Thoracic aorta (tissue), 2 donors: ENCODE measurements at places on chromosomes 12 and 14. TPM values are rescaled to one million over a fixed set of nuclear protein-coding genes. Genes with fewer than 3 reads are reported as not detected.

CLEC14A gene
- 31.4 TPM for total RNA-seq

NEMP1 gene
- 6.9 TPM for total RNA-seq

LRP1 gene
- total RNA-seq: 755 TPM

AICDA gene
- total RNA-seq: not detected

CPSF2 gene
- 19.5 TPM for total RNA-seq

LGR5 gene
- 7.4 TPM for total RNA-seq

KLRC2 gene
- total RNA-seq: not detected

TSPAN19 gene
- total RNA-seq: not detected
